ENCODE measurements at places on chromosomes 2 and 18.

- DNase-seq = no peak
These were observed 203.3 kb downstream of the SNTG2 start for GRCh38 chr2:1153920-1154319.

DNA sequence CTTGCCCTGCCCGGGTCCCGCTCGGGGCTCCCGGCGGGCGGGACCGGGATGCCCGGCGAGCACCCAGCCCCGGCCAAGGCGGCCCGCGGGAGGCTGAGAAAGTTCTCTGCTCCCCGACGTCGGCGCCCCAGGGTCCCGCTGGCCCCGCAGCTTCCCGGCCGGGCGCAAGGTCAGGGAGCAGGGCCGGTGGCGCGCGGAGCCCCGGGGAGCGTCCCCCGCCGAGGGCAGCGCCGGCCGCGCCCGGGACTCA is 331 bp downstream of the SERPINE2 start:
- DNase-seq = no peak

DNA sequence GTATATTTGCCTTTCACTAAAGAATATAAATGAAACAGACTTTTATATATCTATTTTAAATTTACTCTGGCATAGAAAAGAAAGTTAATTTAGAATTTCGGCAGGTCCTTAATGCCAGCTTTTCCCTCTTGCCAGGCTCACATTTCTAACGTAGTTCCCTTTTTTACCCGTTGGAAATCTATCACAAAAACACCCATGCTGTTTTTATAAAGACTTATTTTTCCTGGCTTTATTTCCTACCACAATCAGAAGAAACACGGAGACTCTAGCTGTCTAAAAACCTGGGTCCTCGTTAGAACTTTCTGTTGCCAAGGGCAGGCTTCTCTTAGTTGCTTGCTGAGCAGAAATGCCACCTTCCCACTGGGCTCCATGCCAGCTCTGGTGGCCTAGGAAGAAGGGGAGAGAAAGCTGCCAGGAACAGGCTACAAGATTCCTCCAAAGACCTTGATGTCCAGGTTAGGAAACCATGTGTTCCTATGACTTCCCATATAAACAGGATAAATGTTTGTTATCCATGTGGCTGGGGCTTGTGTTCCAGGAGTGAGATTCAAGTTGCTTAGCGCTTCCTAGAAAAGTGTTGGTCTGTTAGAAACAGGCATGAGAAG is 17.8 kb upstream of the TMEM18 start:
- no peak for DNase-seq

DNA sequence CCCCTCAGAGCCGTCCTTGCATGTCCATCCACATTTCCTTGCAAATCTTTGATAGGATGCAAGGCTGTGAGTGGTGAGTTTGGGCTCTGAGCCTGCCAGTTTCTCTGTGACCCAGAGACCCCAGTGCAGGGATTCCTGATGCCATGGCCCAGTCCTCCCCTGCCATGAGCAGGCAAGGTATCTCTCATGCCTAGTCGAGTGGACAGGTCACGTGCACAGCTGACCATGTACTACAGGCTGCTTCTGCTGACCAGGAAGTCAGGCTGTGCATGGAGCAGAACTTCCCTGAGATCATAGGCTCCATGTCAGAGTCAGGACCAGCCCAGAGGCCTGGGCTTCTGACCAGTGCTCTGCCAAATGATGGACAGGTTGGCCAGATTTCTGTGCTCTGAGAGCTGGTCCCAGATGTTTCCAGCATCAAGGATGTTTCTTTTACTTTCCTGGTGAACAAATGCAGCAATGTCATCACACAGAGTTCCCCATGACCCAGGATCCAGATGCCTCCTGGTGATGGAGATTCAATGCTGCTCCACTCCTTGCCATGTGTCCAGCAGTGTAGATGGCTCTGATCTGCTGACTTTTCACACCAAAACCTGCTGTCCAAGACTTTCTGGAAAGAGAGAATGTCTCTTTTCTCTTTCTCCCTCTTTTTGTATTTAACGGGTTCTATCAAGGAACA is 321.6 kb upstream of the HS6ST1 start:
- peak; percentile 37 for DNase-seq

GRCh38 chr18:4450065-4450658 is 4.9 kb downstream of the DLGAP1 start:
- no peak for DNase-seq

DNA sequence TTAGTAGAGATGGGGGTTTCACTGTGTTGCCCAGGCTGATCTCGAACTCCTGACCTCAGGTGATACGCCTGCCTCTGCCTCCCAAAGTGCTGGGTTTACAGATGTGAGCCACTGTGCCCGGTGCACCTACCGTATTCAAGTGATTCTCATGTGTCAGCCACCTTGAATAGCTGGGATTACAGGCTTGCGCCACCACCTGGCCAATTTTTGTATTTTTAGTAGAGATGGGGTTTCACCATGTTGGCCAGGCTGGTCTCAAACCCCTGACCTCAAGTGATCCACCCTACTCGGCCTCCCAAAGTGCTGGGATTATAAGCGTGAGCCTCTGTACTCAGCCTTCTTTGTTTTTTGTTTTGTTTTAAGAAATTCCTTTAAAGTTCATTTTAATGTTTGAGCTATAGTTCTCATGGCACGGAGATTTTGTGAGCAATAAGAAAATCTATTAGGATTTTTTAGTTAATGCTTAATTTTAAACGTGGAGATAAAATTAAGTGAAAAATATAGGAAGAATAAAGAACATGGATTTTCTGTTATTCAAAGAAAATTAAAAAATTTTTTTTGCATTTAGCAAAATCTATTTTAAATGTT is 242.6 kb downstream of the PHLPP1 start:
- peak; percentile 83 for DNase-seq

GRCh38 chr2:110853516-110853915 is 121.1 kb downstream of the ACOXL start:
- peak; percentile 79 for DNase-seq

DNA sequence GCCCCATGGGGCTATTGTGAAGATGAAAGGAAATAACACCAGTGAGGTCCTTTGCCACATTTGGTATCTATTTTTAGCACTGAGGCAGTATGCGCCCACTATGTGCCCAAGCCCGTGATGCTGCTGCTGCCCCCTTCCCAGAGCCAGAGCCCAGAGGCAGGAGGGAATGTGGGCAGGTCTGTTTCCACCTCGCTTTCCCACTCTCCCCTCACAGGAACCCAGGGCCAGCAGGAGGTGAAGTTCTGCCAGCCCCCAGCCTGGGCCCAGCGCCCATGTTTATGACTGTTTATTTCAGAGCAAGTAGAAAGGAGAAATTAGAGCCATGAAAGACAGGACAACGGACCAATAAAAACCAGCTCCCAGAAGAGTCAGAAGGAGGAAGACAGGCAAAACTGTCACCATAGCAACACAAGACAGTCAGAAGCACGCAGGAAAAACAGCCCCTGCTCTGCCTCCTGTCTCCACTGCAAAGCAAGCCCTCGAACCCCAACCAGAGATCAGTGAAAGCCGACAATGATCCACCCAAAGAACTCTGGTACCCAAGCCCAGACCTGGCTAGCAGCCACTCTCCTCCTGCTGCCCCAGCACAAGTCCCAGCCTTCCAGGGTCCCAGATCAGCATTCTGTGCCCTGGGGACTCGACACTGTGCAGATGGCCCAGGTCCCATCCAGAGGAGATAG is 1.4 kb downstream of the CYRIA start:
- DNase-seq = peak; percentile 73

DNA sequence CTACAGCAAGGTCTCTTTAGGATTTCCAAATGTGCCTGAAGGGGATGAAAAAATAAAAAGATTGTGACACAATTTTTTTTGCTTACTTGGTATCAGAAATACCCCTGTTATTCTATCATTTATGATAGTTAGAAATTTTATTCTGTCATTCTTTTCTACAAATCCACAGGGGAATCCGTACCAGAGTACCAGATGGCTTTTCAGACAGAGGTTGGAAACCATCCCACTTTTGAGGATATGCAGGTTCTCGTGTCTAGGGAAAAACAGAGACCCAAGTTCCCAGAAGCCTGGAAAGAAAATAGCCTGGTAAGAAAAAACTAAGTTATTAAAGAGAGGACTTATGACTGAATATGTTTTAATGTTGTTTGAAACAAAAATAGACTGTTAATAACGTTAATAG is 92.6 kb upstream of the FAM117B start:
- no peak for DNase-seq

DNA sequence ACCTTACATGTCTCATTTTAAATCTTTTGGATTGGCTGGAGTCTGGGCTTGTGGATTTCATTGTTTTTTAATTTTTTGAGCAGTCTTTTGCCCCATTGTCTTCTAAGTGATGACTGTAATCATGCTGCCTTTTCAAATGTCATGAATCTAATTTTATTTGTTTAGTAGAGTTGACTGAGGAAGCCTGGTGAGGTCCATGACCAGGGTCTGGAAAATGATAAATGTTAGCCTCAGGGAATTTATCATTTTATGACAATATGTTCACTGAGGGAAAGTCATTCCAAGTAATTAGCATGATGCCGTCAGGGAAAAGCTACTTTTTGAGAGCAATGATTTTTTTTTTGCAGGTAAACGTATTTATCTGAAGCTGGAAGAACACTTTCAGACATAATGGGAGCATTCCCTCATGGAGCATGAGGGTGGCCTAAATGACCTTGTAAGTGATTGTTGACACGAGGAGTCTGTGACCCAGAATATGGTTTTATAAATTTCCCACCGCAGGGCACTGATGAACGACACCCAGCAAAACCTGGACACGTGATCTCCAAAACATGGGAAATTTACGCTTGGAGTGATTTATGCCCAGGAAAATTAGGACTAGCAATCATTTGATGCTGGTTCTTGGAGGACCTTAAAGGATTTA is 155.3 kb upstream of the NABP1 start:
- no peak for DNase-seq

DNA sequence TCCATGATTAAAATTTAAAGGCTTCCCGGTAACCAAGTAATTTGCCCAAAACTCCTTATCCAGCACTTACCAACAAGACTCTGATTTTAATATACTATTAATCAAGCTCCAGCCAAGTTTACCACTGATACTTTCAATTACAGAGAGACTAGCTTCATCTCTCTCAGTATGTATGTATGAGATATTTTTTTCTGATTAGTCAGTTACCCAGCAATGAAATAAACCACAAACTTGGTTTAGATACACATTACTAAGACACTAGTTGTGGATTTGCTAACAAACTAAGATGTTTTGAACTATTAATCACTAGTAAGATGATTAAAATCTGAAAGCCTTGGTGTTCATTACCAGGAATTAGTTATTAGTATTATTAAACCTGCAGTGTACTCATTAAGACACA is 1272.2 kb upstream of the ACVR2A start:
- no peak for DNase-seq

- DNase-seq = no peak
These were observed 847.6 kb upstream of the CELF4 start for GRCh38 chr18:38413193-38413592.

GRCh38 chr2:179049203-179049545 is 763 bp downstream of the CCDC141 start:
- DNase-seq = no peak

DNA sequence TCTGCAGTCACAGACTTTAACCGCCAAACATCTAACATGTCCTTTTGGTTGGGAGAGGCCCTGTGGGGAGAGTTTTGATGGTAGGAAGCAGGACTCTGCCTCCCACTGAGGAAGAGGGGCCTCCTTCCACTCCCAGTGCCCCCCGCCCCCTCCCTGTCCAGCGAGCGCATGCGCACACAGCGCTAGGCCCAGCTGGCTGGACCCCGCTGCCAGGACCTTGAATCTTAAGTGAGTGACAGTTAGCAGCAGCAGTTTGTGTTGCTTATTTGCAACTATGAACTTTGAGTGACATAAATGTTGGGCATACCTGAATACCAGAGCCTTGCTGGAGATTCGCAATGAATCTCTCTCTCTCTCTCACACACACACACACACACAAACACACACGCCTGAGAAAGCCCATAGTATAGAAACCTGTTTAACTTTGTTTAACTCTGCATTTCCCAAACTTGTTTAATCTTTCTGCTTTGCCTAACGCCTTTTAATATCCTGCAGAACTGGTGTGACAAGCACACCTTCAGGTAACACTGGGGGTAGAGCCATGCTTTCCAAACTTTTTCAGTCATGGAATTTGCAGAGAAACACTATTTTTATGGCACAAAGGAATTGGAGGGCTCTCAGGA is 134.6 kb upstream of the SMAD2 start:
- no peak for DNase-seq

GRCh38 chr2:229629039-229629438 is 85.3 kb downstream of the DNER start:
- no peak for DNase-seq

GRCh38 chr2:127081826-127082633 is 24.9 kb downstream of the BIN1 start:
- no peak for DNase-seq

DNA sequence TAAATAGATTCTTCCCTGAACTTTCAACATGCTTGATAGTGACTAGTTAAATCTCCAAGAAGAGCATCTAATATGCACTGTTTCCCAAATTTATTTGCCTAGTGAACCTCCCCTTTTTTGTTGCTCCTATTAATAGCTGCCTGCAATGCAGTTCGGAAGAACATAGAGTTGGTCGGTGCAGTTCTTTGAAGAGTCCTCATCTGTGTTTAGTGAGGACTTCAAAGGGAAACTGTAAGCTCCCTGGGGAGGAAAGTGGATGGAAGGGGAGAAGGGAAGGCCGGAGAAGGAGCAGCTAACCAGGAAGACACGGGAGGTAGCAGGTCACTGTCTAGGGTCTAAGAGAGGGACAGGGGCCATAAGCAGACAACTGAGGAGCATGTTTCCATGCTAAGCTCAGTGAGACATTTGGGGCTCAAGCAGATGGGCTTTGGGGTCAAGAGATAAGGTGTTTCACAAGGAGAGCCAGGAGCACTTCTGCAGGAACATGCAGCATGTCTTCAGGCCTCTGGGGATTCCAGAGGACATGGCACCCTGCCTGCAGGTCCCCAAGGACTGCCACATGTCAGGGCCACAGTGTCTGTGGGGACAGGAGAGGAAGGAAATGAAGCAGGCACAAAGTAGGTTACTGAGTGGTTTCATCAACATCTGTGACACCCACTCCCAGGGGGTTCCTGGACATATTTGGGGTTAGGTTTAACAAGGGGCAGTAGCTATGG is 48.7 kb upstream of the ANXA4 start:
- no peak for DNase-seq

DNA sequence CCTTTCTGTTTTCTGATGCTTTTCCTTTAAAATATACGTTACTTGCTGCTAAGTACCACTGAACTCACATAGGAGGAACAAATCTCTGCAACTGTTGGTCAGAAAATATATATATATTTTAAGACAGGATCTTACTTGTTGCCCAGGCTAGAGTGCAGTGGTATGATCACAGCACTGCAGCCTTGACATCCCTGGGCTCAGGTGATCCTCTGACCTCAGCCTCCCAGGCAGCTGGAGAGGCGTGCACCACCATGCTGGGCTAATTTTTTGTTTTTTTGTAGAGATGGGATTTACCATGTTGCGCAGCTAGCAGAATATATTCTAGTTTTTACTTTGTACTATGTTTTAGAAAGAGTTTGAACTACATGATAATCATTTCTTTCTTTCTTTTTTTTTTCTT is 51.5 kb downstream of the EHBP1 start:
- DNase-seq = no peak

- no peak for DNase-seq
These were observed 18.8 kb upstream of the TSPYL6 start for GRCh38 chr2:54274781-54275242.

DNA sequence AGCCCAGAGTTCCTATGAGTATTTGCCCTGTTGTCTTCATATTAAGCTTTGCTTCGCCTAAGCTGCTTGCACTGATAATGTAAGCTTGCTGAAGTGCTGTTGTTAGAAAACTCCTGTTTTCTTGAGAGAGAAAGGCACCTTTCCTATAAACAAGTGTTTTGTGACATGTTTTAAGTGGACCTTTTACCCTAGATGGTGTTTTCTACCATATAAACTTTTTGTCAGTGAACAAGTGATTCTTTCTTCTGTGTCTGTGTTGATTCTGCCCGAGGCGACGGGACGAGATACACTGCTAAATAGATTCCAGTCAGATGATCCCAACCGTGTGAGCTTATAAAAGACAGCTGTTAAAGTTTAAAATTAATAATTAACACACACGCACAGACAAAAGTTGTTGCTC is 24.1 kb downstream of the CABLES1 start:
- DNase-seq = no peak
